Stimulated activated CD4-positive, alpha-beta T cell treated with anti-CD3 and anti-CD28 coated beads, TNF-alpha, amount 100 ng/mL, for 48 hours (primary cell): ENCODE measurements at places on chromosomes 2 and 18.

GRCh38 chr18:59006461-59007067 lies 133.1 kb upstream of the SEC11C start:
- DNase-seq: no peak

GRCh38 chr2:126714191-126714965 lies 58.4 kb downstream of the GYPC start:
- no peak for DNase-seq

DNA sequence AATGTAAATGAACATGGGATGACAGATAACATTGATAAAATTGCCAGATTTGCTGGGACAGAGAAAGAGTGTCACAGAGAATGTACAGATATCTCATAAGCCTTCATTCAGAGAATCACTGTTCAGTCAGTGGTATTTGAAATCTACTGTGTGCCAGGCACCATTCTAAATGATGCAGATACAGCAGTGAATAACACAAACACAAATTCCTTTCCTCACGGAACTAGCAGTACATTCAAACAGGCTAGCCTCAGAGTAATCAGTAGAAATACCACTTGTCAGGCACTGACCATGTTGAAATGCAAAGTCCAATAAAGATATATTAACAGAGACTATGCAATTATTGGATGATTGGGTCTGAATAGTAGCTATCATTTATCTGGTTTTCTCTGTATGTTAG lies 211.0 kb downstream of the RDH14 start:
- no peak for DNase-seq

- no peak for DNase-seq
Measured at GRCh38 chr18:79875931-79876461, 75.5 kb downstream of the SLC66A2 start.
